ENCODE measurements at places on chromosomes 2 and 18. TPM values are rescaled to one million over a fixed set of nuclear protein-coding genes. Genes with fewer than 3 reads are reported as not detected.

DNA sequence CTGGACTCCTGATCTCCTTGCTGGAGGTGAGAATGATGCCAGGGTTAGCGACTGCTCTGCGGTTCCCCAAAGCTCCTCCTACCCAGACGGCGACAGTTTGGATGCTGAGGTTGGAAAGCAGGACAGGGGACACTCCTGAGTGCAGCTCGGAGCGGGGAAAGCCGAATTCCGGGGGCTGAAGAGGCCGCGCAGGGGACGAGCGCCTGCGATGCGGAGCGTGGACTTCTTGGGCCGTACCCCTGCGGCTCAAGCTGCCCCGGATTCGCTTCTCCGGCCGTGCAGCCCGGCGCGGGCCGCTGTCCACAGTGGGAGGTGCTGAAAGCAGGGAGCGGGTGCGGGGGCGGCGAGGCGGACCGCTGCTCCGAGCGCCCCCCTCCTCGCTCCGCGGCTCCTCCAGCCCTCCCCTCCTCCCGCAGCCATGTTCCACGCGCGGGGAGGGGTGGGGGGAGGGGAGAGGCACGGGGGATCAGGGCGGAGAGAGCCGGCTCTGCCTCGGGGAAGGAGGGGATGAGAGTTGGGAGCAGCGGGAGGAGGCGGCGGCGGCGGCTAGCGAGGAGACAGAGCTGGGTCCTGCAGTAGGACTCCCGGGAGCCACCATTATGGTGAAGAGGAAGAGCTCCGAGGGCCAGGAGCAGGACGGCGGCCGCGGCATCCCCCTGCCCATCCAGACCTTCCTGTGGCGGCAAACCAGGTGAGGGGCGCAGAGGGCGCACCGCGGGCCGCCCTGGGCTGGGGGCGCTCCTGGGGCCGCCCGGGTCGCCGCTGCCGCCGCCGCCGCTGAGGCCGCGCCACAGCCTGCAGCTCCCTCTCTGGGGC, at the start of gene UNC80:
UNC80 (plus strand) TSS at position 359 of the 816 bp plus-strand sequence; CDS start at position 600, 241 bp downstream.
- no peaks in the 10 kb centered on the region for H3K27me3 ChIP-seq
- H3K36me3 ChIP-seq: no peaks in the 10 kb centered on the region
- no peak within 1 kb of the TSS for H3K4me3 ChIP-seq
- DNase-seq: peak; percentile 36

Gene MFF
- 96.4 TPM for total RNA-seq

GRCh38 chr2:105254531-105255210, 13.1 kb downstream of the GPR45 start:
- no peaks in the 10 kb centered on the region for H3K4me1 ChIP-seq
- H3K36me3 ChIP-seq: no peaks in the 10 kb centered on the region
- H3K4me3 ChIP-seq: no peak overlapping the region
- H3K27ac ChIP-seq: no peak overlapping the region
- H3K27me3 ChIP-seq: peaks cover 1% of the 10 kb centered on the region
- DNase-seq: no peak

Gene SAG
- total RNA-seq: not detected

Gene IL36B
- not detected for total RNA-seq
